Kidney glomerular epithelial cell (primary cell): ENCODE measurements at places on chromosomes 3 and 15.

- DNase-seq, result no peak
Observed at GRCh38 chr15:36696196-36696595, 116.8 kb downstream of the CDIN1 start.

- peak; percentile 26 for DNase-seq
Observed at GRCh38 chr3:187677604-187678003, 7.4 kb upstream of the SST start.

DNA sequence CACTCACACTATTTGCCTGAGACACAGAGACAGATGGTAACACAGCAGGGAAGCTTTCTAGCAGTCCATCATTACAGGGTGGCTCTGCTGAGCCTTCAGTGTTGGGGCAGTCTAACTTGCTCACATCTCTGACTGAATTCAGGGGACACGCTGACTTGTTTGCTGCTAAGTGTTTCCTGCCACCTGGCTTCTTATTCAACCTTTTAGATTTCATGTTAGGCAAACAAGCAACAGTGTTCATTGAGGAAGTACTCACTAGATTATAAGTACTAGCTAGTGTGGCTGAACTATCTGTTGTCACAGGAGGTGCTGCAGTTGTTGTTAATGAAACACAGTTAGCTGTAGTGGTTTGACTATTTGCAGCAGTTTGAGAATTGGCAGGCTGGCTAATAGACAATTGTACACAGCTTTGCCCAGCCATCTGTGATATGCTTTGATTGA is 37.3 kb downstream of the USF3 start:
- DNase-seq, result no peak

DNA sequence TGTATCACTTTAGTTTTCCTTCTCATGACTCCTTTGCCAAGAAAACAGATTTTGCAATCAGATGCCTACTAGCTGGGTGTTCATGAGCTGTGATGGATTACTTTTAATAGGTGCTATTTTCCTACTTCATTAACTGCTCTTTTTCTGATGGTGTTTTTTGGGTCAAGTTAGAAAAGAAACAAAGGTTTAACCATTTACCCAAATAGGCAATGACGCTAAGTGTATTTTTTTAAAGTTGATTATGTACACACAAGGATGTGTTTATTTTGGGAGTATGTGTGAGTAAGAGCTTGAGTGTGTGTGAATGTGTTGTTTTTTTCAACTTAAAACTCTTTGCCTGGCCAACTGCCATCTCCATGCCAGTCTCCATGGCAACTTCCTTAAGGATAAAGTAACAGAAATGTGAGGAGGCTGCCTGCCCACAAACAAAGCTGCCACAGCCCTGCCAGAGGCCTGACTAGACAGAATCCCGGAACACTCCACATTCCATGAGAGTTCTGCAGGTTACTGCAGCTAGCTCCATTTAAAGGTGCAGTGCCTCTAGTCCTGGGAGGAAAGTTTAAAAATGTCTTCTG is 215.6 kb upstream of the RBMS3 start:
- DNase-seq, result peak; percentile 99

GRCh38 chr15:75309711-75310110 is 26.2 kb upstream of the COMMD4 start:
- DNase-seq, result peak; percentile 23

DNA sequence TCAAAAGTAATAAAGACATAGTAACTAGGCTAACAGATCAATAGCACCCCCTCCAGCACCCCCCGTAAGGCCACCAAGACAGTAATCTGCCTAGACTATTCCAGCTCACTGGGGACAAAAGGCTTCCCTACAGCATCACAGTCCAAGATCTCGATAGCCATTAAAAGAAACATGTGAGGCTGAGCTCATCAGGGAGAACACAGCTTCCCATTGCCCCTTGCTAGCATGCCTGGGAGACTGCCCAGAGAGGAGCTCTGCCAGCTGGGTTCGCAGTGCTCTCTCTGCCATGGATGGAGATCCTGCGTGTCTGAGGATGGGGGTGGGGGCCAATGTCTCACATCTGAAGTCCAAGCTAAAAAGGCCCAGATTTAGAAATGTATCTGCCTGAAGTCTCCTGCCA is 17.8 kb downstream of the LRIG1 start:
- DNase-seq, result no peak

DNA sequence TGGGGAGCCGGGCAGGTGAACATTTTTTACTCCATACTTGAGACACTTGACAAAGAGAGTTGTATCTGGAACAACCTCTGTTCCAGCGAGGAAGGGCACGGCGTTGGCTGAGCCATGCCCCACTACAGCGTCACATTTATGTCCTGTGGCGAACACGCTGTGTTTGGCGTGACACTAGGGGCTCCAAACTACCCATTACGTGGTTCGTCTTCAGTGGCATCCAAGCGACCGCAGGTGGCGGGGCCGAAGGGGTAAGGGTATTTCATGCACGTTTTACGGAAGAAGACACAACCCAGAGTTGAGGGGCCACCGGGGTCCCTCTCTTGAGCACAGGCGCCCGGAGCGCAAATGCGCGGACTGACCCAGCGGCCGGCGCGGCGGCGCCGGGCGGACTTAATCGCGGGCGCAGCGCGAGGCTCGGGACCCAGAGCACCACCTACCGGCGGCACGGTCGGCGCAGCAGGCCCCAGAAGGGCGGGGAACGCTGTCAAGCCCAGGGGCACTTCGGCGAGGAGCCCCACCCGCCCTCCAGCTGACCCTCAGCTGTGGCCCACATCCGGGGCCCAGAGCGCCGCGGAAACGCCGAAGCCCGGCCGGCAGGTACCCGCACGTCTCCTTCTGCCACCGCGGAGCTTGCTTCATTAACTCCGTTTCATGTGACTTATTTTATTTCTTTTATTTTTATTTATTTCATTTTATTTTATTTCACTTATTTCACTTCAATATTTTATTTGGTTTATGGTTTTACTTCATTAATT is 36.4 kb upstream of the TRIM71 start:
- peak; percentile 65 for DNase-seq

GRCh38 chr15:60607817-60608216 is 128.9 kb upstream of the ICE2 start:
- DNase-seq, result no peak

DNA sequence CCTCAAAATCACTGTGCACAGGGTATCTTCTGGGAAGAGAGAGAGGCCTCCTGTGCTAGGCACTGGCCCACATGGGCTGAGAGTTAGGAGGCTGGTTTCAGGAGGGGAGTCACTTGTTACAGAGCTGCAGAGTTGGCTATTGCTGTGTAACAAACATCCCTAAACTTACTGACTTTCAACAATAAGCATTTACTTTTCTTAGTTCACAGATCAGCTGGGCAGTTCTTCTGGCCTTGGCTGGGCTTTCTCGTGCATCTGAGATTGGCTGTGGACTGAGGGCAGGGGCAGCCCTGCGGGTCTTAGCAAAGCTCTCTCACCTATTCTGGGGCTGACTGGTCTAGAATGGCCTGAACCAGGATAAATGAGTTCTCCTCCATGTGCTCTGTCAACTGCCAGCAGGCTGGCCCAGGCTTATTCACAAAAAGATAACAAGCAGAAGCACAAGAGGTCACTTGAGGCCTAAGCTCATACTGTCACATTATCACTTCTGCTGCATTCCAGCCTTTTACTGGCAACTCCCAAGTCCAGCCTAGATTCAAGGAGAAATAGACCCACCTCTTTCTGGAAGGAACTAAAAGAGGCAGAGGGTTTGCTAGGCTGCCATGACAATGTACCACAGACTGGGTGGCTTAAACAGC is 17.2 kb upstream of the RBSN start:
- no peak for DNase-seq

DNA sequence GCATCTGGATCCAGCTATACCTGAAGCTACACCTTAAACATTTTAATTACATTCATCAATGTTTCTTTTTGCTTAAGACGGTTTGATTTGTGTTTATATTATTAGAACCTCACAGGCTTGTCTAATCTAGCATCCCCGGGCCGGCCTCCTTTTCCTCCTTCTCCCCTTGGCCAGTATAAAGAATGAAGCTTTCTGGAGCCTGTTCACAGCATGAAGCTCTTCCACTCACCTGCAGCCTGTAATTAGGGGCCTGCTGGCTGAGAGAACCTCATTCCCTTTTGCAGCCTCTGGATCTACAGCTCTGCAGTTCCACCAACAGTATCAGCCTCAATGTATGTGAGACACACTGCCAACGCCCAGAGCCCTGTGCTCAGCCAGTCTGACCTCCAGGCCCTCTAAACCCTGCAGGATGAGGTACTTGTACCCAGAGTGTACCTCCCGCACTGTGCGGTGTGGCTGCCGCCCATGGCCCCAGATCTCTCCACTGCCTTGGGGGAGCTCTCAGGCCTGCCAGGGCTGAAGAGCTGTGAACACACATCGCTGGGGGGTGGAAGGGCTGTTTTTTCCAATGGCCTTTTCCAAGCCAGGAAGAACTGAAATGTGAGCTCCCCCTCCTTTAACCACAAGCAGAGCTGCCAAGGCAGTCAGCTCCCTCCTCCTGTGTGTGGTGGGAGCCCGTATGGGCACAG is 114.7 kb upstream of the ALDH1A3 start:
- DNase-seq, result peak; percentile 18

- DNase-seq, result no peak
Observed at GRCh38 chr3:18189282-18190050, 235.7 kb downstream of the SATB1 start.

DNA sequence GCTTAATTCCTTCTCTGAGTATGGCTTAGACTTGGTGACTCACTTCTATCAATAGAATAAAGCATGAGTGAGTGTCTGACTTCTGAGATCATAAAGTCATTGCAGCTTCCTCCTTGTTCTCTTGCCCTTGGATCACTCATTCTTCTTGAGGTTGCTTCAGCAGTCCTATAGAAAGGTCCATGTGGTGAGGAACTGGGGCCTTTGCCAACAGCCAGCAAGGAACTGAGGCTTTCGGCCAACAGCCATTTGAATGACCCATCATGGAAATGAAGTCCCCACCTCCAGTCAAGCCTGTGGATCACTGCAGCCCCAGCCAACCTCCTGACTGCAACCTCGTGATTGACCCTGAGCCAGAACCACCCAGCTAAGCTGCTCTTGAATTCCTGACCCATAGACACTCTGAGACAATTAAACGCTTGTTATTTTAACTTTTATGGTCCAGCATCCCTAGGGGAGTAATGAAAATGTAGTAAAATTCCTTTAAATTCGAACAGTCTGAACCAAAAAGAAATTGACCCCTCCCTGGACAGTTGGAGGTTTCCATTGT is 84.5 kb downstream of the WDR76 start:
- DNase-seq, result peak; percentile 55

DNA sequence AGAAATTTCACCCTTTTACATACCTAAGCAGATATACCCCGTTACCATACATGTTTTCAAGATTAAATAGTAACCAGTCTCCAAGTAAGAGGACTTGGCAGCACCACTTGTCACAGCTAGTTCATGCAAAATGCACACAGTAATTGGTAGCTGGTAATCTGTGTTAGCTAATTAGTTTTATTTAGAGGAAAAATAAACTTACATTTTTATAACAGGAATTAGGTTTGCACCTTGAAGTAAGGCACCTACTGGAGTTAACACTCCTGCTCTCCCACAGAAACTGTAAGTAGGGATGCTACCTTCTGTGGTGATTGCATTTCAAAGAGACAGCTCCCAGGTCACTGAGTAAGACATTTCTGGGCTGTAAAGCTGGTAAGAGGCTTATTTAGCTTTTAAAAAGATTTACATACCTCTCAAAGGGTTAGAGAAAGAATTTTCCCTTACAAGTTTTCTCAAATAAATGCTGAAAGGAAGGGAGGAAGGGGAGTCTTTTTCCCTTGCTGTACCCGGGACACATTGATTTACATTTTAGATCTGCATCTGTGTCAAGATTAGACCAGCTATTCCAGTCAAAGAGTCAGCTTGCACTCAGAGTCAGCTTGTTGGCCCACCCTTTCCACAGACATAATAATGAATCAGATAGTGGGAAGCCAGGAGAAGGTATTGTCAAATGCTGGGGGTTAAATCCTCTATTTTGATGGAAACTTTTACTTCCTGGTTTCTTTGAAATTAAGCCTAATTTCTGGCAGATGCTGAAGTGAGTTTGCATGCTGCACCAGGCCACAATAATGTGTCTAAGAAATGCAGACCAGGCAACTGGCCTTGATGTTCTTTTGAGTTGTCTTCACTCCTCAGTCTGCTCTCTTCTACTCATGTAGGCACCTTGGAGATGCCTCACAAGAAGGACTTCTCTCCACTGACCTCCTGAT is 77.6 kb upstream of the CHD2 start:
- no peak for DNase-seq

GRCh38 chr3:177928172-177928873 is 607.9 kb upstream of the KCNMB2 start:
- DNase-seq, result no peak

DNA sequence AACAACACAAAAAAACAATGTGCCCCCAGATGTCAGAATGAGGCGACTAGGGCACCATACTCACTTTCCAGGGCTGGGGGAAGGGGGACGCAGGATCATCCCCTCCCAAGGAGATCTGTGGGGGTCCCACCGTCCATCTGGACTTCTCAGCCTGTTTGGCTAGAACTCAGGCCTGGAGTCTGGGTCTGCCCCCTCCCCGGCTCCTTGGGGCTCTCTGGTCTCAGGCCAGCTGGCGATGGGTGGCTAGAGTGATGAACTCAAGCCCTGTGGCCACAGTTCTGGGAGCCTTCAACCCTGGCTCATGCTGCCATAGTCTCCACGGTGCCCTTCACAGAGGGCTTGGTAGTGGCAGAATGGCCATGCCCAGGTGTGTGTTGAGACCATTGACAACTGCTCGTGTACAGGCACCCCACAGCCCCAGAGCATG is 13.6 kb downstream of the ZBTB47 start:
- DNase-seq, result no peak

GRCh38 chr3:30631243-30631904 is 25.0 kb downstream of the TGFBR2 start:
- no peak for DNase-seq

GRCh38 chr3:154783061-154783460 is 297.1 kb upstream of the MME start:
- DNase-seq, result no peak

GRCh38 chr15:57609805-57610529 is 18.3 kb downstream of the MYZAP start:
- peak; percentile 85 for DNase-seq
